NCI-H2227 treated with DMSO at 0.1 percent for 48 hours (cell line): ENCODE measurements at places on chromosomes 1 and 21.

DNA sequence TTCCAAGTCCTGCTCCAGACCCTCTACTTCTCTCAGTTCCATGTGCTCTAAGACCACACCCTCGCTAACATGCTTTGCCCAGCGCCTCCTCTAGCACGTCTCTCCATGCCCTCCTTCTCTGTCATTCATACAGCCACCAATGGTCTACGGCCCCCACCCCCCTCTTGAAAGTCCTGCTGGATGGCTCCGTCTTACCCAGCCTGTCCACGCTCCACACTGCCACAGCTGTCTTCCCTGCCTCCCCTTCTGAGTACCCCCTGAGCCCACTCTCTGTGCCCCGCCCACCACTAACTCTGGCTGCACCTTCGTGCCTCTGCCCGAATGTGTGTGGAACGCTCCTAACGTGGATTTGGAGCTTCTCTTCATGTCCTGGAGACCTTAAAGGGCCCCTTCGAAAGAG is 244.6 kb downstream of the TRABD2B start:
- DNase-seq, result no peak

GRCh38 chr1:149849111-149849946 is 50.0 kb upstream of the BOLA1 start:
- no peak for DNase-seq

- no peak for DNase-seq
Measured at GRCh38 chr1:164804366-164804765, 245.4 kb downstream of the PBX1 start.

GRCh38 chr1:23619299-23620188 is 60.2 kb upstream of the ID3 start:
- DNase-seq, result peak; percentile 47

- DNase-seq, result no peak
Measured at GRCh38 chr1:37455516-37455915, 18.9 kb upstream of the ZC3H12A start.

- no peak for DNase-seq
Measured at GRCh38 chr1:248196965-248197364, at the start of gene OR2M3. TSS of gene OR2M3 (plus strand) at chr1:248197265. CDS start at chr1:248203068, 5,803 bp downstream.

- no peak for DNase-seq
Measured at GRCh38 chr1:203214871-203215270, 14.6 kb downstream of the CHIT1 start.

DNA sequence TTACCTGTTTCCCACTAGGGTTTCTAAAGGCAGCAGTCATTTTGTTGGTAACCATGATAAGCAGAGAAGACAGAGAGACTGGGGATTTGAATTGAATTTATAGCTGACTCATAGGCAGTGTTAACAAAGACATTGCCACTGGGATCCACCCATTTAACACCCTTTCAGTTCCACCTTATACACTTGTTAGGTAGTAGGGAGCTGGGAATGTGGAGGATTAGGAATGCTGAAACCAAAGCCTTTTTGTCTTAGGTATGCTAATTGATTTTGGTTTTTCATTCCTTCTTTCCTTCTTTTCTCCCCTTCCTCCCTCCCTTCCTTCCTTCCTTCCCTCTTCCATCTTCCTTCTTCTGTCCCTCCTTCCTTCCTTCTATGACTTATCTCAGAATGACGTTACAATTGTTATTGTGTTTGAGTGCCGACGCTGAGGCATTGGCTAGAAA is 7.5 kb upstream of the EVI5 start:
- peak; percentile 76 for DNase-seq

GRCh38 chr1:117925981-117926380 is 3.4 kb downstream of the GDAP2 start:
- no peak for DNase-seq

- no peak for DNase-seq
Measured at GRCh38 chr1:219697682-219698081, 84.8 kb upstream of the ZC3H11B start.

DNA sequence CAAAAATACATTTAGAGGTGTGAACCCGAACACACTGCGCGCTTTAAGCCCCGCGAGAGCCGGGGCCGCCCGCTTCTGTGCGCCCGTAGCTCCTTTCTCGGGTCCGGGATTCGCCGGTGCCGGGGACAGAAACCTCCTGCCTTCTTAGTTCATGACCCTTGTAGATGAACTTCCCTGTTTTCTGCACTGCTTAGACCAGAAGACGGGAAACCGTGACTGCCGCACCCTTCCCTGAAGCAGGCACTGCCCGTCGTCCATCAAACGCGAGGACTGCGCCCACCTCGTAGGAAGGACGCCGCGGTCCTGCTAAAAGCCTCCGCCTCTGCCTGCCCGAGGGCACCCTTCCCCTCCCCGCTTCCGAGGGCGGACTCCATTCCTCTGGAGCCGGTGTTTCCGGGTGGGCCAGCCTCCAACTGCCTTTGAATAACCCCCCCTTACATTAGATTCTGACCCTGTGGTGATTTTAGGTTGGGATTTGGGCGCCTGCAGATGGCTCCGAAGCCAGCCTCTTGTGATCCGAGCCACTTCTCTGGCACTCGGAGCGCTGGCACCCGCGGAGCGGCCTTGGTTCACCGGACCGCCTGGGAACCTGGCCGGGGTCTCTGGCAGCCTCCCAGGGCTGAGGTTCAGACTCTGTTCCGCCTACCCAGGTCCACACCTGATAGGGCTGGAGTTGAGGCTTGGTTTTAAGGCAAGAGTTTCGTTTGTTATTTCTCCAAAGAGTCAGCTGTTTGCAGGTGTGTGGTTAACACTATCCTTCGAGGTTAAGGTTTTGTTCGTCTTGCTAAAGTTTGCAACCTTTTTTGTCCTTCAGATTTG is 1.2 kb upstream of the PTTG1IP start:
- no peak for DNase-seq

GRCh38 chr1:72015006-72015405 is 267.3 kb downstream of the NEGR1 start:
- no peak for DNase-seq

DNA sequence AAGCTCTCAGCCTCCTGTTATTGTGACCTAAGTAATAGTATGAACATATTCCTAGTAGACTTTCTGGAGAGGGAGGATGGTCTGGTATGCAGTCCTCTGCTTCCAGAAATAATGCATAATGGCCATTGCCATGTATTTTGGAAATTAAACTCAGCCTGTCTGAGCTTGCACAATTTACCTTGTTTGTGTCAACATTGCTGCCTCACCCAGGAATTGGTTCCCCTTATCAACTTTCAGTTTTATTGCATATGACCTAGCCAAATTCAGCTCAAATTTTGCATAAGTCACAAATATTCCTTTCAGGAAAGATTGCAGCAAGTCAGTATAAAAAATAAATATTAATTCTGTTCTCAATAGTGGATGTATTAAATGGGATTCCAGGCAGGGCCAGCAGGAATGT is 101.9 kb upstream of the SLC5A9 start:
- DNase-seq, result no peak

DNA sequence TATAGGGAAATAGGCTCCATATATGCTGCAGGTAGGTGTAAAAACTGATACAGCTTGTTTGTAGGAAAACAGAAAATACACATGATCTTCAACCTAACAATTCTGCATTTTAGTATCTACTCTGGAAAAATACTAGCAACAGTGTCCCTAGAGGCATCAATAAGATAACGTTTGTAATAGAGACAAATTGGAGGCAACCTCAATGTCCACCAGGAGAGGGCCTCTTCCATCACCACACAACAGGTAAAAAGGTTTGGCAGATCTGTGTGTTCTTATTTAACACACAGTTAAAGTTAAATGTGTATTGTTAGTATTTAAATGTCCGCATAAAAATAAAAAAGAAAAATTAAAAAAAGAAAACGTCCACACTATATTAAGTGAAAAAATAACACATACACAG is 5.4 kb downstream of the EIF2D start:
- DNase-seq, result peak; percentile 45

GRCh38 chr1:68623700-68624099 is 126.8 kb upstream of the DEPDC1 start:
- no peak for DNase-seq

DNA sequence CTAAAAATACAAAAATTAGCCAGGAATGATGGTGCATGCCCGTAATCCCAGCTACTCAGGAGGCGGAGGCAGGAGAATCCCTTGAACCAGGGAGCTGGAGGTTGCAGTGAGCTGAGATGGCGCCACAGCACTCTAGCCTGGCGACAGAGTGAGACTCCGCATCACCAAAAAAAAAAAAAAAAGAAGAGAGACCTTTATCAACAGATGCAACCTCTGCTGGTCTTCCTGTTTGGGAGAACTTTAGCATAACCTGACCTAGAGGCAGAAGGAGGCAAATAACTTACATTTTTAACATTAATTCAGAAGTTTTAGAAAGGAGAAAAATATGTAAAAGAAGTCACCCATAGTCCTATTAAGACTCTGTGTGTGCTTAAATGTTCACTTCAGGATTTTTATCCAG is 32.4 kb downstream of the SLAMF1 start:
- no peak for DNase-seq

- peak; percentile 64 for DNase-seq
Measured at GRCh38 chr1:151472856-151473731, 13.8 kb upstream of the POGZ start.

DNA sequence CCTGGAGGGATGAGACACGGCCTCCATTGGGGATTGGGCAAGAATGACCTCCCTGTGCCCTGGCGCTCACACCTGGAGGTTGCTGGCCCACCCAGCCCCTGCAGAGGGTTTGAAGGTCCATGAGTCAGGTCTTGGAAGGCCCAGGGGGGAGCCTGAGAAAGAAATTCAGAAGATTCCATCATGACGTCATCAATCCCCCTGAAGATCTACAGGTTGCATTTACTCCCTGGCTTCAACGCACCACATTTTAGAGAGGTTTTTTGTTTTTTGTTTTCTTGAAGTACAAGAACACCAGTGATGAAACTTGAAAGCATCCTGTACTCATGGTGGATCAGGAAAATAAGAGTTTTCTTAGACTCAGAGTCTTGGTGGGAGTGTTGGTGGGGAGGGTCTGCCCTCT is 82.4 kb upstream of the SLC25A33 start:
- no peak for DNase-seq

DNA sequence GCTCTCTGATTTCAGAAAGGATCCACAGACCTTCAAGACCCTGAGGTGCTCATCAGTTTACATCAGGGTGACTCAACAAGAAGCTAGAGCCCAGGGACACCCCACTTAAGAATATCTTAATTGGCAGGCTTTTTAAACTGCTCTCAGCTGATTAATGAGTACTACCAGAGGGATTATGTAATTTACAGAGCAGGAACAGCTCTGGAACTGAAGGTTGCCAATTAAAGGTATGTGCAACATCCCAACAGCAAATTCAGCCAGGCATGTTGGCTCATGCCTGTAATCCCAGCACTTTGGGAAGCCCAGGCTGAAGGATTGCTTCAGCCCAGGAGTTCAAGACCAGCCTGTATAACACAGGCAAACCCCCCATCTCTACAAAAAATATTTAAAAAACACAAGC is 295.7 kb downstream of the SETD4 start:
- DNase-seq, result no peak

DNA sequence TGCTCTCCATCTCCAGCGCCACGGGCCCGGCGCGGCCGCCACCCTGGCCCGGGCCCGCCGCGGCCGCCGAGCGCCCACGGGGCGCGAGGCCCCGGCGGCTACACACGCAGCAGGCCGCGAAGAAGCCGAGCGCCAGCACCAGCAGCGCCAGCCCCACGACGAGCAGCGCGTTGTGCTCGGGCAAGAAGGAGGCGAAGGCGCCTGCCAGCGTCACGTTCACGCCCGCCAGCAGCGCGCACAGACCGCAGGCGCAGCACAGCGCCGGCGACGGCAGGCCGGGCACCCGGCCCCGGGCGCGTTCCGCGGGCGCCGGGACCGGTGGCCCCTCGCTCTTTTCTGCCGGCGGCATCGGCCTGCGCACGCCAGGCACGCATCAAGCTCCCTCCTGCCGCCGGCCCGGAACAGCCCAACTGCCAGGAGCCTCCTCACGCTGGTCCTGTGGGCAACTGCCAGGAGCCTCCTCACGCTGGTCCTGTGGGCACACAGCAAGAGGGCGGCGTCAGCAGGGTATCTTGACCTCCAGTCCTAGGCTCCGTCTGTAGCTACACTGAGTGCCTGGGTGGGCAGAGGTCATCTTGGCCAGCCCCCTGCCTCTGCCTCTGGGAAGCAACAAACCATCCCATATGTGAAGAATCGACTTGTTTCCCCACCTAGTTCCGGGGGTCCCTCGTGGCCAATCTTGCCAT is 18.1 kb downstream of the KNCN start:
- DNase-seq, result no peak

DNA sequence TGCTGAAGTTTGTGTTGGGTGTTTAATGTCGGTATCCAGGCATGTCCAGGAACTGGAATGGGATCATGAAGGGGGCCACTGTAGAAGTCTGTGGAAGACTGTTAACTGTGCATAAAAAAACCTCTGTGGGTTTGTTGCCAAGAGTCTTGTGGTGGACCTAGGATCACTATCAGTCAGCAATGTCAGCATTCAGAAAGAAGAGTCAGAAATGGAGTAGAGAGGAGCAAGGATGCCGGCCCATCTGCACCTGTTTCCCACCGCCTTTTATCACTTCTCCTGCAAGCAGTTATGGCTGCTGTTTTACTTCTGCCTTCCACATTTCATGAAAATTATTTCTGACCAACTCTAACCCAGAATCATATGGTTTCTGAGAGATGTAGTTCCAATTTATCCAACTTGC is 36.7 kb downstream of the CLCA4 start:
- no peak for DNase-seq

- DNase-seq, result no peak
Measured at GRCh38 chr1:147842578-147842977, 60.0 kb upstream of the GJA8 start.

DNA sequence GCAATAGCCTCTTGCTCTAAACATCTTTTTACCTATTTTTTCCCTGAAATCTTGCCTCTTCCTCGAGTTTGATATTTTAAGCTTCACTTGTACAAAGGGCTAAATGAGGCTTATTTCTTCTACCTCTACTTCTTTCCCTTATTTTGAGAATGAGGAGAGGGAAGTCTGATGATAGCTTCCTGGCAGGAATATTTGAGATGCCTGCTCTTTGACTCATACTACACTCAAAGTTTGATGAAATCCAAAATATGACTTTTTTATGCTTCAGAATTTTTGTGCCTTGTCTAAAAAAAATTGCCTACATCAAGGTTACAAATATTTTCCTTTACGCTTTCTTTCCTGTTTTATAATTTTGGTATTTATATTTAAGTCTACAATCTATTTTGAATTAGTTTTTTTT is 624.4 kb upstream of the PLXNA2 start:
- DNase-seq, result no peak

- no peak for DNase-seq
Measured at GRCh38 chr1:85504417-85504816, 39.5 kb upstream of the DDAH1 start.

- no peak for DNase-seq
Measured at GRCh38 chr1:149978547-149979023, 31.9 kb downstream of the OTUD7B start.

GRCh38 chr1:205918955-205919746 is 24.1 kb downstream of the SLC26A9 start:
- peak; percentile 74 for DNase-seq

- DNase-seq, result no peak
Measured at GRCh38 chr1:31166462-31166861, 73.2 kb downstream of the NKAIN1 start.

GRCh38 chr21:40053007-40053406 is 185.8 kb downstream of the PCP4 start:
- DNase-seq, result no peak
